MCF 10A (cell line): ENCODE measurements at places on chromosomes 3 and 15.

DNA sequence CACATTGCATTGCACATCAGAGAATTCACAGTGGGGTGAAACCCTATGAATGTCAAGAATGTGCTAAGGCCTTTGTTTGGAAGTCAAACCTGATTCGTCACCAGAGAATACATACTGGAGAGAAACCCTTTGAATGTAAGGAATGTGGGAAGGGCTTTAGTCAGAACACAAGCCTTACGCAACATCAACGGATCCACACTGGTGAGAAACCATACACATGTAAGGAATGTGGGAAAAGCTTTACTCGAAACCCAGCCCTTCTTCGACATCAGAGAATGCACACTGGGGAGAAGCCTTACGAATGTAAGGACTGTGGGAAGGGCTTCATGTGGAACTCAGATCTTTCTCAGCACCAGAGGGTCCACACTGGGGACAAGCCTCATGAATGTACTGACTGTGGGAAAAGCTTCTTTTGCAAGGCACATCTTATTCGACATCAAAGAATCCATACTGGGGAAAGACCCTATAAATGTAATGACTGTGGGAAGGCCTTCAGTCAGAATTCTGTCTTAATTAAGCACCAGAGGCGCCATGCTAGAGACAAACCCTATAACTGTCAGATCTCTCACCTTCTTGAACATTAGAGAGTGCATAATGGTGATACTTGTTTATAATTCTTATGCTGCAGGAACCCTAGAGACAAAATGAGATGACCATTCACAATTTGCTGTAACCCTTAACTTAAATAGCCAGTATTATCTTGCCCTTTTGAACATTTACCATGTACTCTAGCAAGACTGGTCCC lies 9.0 kb downstream of the ZNF662 start:
- peak; percentile 4 for DNase-seq
- no peak overlapping the region for H3K4me3 ChIP-seq

DNA sequence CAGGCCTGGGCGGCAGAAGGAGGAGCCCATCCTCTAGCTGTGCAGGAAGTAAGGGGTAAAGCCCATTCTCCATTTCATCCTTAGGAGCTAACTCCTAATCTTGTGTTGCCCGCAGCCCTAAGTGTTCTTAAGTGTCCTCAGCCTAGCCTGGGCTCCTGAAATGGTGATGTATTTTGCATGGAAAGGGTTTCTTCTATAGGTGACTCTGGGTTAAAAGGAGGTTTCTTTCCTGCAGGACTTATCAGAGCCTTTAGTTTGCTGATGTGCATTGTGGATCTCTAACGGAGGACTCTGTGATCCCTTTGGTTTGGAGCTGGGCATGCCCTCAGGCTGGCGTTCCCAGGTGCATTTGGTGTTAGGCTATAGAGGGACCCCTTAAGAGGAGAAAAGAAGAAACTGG lies 48.5 kb upstream of the TRPM1 start:
- no peaks in the 10 kb centered on the region for H3K36me3 ChIP-seq
- no peak for DNase-seq
- H3K27ac ChIP-seq, result peak overlapping the region; percentile 31

GRCh38 chr15:40957581-40958051 lies 4.3 kb downstream of the CHAC1 start:
- H3K4me3 ChIP-seq, result no peak overlapping the region
- H3K36me3 ChIP-seq, result peaks cover 16% of the 10 kb centered on the region
- DNase-seq, result peak; percentile 50
- peaks cover 38% of the 10 kb centered on the region for H3K4me1 ChIP-seq

DNA sequence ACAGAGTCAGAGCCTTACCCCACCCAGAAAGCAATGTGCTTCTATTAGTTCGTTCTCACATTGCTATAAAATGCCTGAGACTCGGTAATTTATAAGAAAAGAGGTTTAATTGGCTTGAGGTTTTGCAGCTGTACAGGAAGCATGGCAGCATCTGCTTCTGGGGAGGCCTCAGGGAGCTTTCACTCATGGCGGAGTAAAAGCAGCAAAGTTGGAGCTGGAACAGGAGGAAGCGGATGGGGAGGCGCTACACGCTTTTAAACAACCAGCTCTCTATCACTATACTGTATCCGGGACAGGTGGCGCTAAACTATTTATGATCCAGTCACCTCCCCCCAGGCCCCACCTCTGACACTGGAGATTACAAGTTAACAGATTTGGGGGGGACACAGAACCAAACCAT lies 176.3 kb upstream of the BHLHE40 start:
- H3K27me3 ChIP-seq, result no peaks in the 10 kb centered on the region
- no peak overlapping the region for H3K27ac ChIP-seq
- no peak overlapping the region for H3K4me3 ChIP-seq
- no peak for DNase-seq

DNA sequence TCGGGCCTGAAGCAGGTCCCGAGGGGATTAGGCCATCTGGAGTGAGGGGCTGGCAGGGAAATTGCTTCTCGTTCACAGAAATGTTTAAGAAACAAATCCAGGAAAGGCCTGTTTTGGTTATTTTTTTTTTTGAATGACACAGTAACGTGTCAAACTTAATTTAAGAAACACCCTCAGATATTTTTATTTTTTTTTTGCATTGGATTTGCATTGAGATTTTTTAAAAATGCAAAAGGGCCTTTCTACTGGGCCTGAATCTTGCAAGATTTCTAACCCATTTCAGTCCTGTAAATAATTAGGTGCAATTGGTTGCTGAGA lies 25.0 kb upstream of the KLF13 start:
- H3K27ac ChIP-seq, result no peak overlapping the region
- no peak overlapping the region for H3K4me3 ChIP-seq
- peaks cover 9% of the 10 kb centered on the region for H3K4me1 ChIP-seq
- H3K27me3 ChIP-seq, result no peaks in the 10 kb centered on the region
- no peak for DNase-seq
- H3K36me3 ChIP-seq, result no peaks in the 10 kb centered on the region

DNA sequence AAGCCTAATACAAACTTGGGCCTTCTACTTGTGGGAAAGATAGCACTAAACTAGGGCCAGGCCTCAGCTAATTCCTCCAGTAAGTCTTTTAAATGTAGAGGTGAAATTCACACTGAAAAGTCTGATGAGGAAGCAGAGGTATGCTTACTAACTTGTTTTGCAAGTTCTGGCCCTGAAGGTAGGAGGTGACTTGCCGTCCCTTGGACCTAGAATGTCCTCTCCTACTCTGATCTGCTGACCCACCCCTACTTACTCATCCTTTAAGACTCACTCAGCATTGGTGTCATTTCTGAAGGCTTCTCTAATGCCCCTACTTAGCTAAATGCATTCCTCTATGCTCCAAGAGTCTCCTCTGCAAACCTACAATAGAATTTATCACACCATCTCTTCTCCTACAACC lies 19.4 kb downstream of the RIOX2 start:
- H3K4me3 ChIP-seq, result no peak overlapping the region
- DNase-seq, result no peak
- no peak overlapping the region for H3K27ac ChIP-seq
- H3K4me1 ChIP-seq, result peaks cover 12% of the 10 kb centered on the region
- H3K27me3 ChIP-seq, result no peaks in the 10 kb centered on the region
- peaks cover 86% of the 10 kb centered on the region for H3K36me3 ChIP-seq

- no peak overlapping the region for H3K27ac ChIP-seq
- H3K27me3 ChIP-seq, result peaks cover 13% of the 10 kb centered on the region
These were observed 32.0 kb downstream of the CORO2B start for GRCh38 chr15:68610825-68611224.

- peaks cover 31% of the 10 kb centered on the region for H3K27me3 ChIP-seq
- no peak for DNase-seq
- no peak overlapping the region for H3K27ac ChIP-seq
- H3K36me3 ChIP-seq, result no peaks in the 10 kb centered on the region
- H3K4me1 ChIP-seq, result no peaks in the 10 kb centered on the region
These were observed 87.3 kb upstream of the PROK2 start for GRCh38 chr3:71872256-71872655.

- H3K4me1 ChIP-seq, result peaks cover 14% of the 10 kb centered on the region
- DNase-seq, result no peak
- H3K4me3 ChIP-seq, result peak overlapping the region; percentile 66
- H3K36me3 ChIP-seq, result no peaks in the 10 kb centered on the region
- peak overlapping the region; percentile 37 for H3K27ac ChIP-seq
These were observed 23.1 kb upstream of the RNU6-1 start for GRCh38 chr15:67862750-67863441.

GRCh38 chr15:28178727-28179126 lies 79.6 kb upstream of the OCA2 start:
- no peak overlapping the region for H3K4me3 ChIP-seq
- H3K27ac ChIP-seq, result no peak overlapping the region
- H3K36me3 ChIP-seq, result peaks cover 81% of the 10 kb centered on the region
- no peak for DNase-seq

- no peak overlapping the region for H3K27ac ChIP-seq
- H3K36me3 ChIP-seq, result no peaks in the 10 kb centered on the region
- DNase-seq, result no peak
- no peaks in the 10 kb centered on the region for H3K4me1 ChIP-seq
- peaks cover 83% of the 10 kb centered on the region for H3K27me3 ChIP-seq
- no peak overlapping the region for H3K4me3 ChIP-seq
These were observed 40.9 kb downstream of the SAMMSON start for GRCh38 chr3:70040386-70040785.

DNA sequence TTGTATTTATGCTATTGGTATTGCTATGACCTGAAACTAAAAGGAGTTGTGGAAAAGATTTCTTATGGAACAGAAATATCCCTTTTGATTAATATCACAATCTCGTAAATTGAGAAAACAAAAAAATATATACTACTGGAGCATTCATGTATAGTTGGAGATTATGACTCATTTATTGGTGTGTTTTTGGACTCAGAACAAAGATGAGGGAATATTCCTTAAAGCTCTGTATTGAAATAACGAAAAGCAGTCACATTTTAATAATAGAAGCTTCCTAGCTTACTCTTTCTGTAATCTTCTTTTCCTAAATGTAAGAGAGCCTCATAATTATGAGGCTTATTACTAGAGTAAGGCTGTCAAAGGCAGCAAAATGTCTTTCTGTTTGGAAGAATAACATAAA lies 14.3 kb downstream of the CTNNB1 start:
- no peak for DNase-seq
- peaks cover 8% of the 10 kb centered on the region for H3K36me3 ChIP-seq
- no peak overlapping the region for H3K27ac ChIP-seq
- no peak overlapping the region for H3K4me3 ChIP-seq
- peaks cover 46% of the 10 kb centered on the region for H3K4me1 ChIP-seq
- H3K27me3 ChIP-seq, result no peaks in the 10 kb centered on the region

GRCh38 chr15:93048759-93049161 lies 40.3 kb downstream of the RGMA start:
- no peak overlapping the region for H3K27ac ChIP-seq
- no peak overlapping the region for H3K4me3 ChIP-seq
- peak; percentile 49 for DNase-seq
- peaks cover 7% of the 10 kb centered on the region for H3K4me1 ChIP-seq
- no peaks in the 10 kb centered on the region for H3K36me3 ChIP-seq
- H3K27me3 ChIP-seq, result no peaks in the 10 kb centered on the region

- no peak for DNase-seq
- peaks cover 75% of the 10 kb centered on the region for H3K27me3 ChIP-seq
- H3K36me3 ChIP-seq, result no peaks in the 10 kb centered on the region
- H3K4me3 ChIP-seq, result no peak overlapping the region
- no peaks in the 10 kb centered on the region for H3K4me1 ChIP-seq
These were observed 128.9 kb downstream of the RTP4 start for GRCh38 chr3:187497052-187497451.

GRCh38 chr15:61474796-61475195 lies 245.7 kb upstream of the RORA start:
- H3K27me3 ChIP-seq, result no peaks in the 10 kb centered on the region
- H3K4me3 ChIP-seq, result no peak overlapping the region
- peaks cover 5% of the 10 kb centered on the region for H3K4me1 ChIP-seq
- no peak for DNase-seq
- no peaks in the 10 kb centered on the region for H3K36me3 ChIP-seq

- no peak for DNase-seq
- H3K4me3 ChIP-seq, result no peak overlapping the region
- H3K27me3 ChIP-seq, result no peaks in the 10 kb centered on the region
- peaks cover 6% of the 10 kb centered on the region for H3K36me3 ChIP-seq
- peak overlapping the region; percentile 2 for H3K27ac ChIP-seq
These were observed 86.4 kb downstream of the TBL1XR1 start for GRCh38 chr3:177110895-177111294.

- no peaks in the 10 kb centered on the region for H3K27me3 ChIP-seq
- H3K4me3 ChIP-seq, result no peak overlapping the region
- no peaks in the 10 kb centered on the region for H3K36me3 ChIP-seq
- DNase-seq, result peak; percentile 1
These were observed 1159.8 kb upstream of the ALCAM start for GRCh38 chr3:104206925-104207324.

DNA sequence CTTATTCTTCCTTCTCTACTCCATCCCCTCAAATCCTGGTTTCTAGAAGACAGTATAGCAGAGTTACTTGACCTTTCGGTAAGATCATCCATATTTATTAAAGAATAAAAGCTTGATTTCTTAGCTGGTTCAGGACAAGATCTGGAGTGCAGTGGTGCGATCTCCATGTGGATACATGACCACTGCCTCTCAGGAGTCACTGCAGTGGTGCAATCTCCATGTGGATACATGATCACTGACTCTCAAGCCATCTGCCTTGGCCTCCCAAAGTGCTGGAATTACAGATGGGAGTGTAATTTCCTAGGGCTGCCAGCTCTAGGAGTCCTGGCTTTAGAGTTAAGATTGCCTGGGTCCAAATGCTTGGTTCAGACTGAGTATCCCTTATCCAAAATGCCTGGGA lies 16.5 kb downstream of the LARP6 start:
- no peak for DNase-seq
- H3K27me3 ChIP-seq, result no peaks in the 10 kb centered on the region
- H3K36me3 ChIP-seq, result peaks cover 26% of the 10 kb centered on the region
- H3K4me1 ChIP-seq, result peaks cover 13% of the 10 kb centered on the region

- H3K27ac ChIP-seq, result no peak overlapping the region
- H3K4me3 ChIP-seq, result no peak overlapping the region
- H3K27me3 ChIP-seq, result peaks cover 26% of the 10 kb centered on the region
These were observed 119.9 kb upstream of the FHIT start for GRCh38 chr3:61371123-61371522.
